Naive B cell (primary cell): ENCODE measurements at places on chromosomes 1 and 21.
A peak's percentile ranks its signal among the peaks of the same experiment; 100 is the strongest.

DNA sequence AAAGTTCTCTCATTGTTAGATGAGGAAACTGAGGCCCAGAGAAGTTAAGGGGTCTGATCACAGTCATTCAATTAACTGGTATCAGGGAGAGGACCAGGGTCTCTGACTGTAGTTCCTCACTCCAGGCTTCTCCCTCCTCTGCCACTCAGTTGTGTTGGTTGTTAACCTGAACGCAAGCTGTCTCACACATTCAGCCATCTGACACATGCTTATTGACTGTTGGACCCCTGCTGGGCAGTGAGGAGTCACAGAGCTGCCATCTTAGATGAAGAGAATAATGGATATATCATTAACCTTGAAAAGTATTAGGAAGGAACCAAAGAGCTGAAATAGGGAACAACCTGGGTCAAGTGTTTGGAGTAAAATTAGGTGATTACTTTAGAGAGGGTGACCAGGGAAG is 194.8 kb downstream of the ZZZ3 start:
- H3K4me1 ChIP-seq: no peaks in the 10 kb centered on the region
- H3K27ac ChIP-seq: no peak overlapping the region
- no peaks in the 10 kb centered on the region for H3K27me3 ChIP-seq
- DNase-seq: no peak
- no peak overlapping the region for H3K4me3 ChIP-seq

GRCh38 chr1:11188381-11188780 is 774 bp upstream of the ANGPTL7 start:
- H3K4me3 ChIP-seq: no peak overlapping the region
- DNase-seq: no peak
- H3K27me3 ChIP-seq: no peaks in the 10 kb centered on the region
- peaks cover 3% of the 10 kb centered on the region for H3K4me1 ChIP-seq

DNA sequence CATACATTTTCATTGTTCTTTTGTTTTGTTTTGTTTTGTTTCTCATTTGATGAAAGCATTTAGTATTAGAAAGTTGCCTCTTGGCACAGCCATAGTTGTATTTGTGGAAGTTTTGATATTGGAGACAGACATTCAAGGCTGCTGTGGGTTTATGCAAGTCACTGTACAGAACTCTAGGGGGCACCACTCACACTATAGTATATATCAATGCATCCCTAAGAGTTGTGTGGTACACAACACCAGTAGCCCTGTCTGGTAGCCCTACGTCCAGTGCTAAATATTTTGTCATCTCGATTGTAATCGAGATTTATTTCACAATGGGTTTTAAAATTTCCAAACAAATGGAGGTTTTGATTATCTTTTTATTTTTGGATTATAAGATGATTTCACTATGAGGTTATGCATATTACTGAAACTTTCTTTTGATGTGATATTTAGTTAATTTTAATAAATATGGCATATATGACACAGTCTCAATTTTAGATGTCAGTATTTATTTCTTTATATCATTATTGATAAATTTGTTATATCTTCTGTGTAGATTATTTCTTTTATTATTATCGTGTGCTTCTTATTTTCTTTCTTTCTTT is 112.2 kb downstream of the NR5A2 start:
- H3K27me3 ChIP-seq: no peaks in the 10 kb centered on the region
- H3K27ac ChIP-seq: no peak overlapping the region

DNA sequence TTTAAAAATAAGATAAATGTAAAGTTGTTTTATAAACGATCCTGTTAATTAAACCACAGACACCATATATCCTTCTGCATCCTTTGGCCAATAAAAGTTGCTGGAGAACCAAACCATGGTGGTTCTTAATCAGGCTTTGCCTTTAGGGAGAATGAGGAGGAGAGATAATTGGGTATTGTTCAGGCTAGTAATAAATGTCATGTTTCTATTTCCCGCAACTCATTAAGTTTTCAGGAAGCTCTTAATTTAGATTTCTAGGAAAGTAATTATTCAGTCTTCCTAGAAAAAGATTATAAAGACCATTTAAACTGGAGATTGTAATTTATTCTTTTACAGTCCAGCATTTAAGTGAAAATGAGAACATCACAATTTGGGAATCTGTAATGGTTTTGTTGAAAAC is 34.5 kb downstream of the RAB4A start:
- peaks cover 15% of the 10 kb centered on the region for H3K36me3 ChIP-seq
- no peak overlapping the region for H3K4me3 ChIP-seq
- no peaks in the 10 kb centered on the region for H3K27me3 ChIP-seq
- H3K4me1 ChIP-seq: no peaks in the 10 kb centered on the region
- no peak for DNase-seq

- H3K4me3 ChIP-seq: peak overlapping the region; percentile 46
- H3K4me1 ChIP-seq: peaks cover 88% of the 10 kb centered on the region
- no peak for DNase-seq
These were observed 7.6 kb downstream of the CNR2 start for GRCh38 chr1:23905461-23906025.

- no peak overlapping the region for H3K27ac ChIP-seq
- H3K36me3 ChIP-seq: no peaks in the 10 kb centered on the region
- H3K4me3 ChIP-seq: no peak overlapping the region
- no peak for DNase-seq
- H3K4me1 ChIP-seq: no peaks in the 10 kb centered on the region
These were observed 182.0 kb upstream of the C1orf87 start for GRCh38 chr1:60255565-60255964.

DNA sequence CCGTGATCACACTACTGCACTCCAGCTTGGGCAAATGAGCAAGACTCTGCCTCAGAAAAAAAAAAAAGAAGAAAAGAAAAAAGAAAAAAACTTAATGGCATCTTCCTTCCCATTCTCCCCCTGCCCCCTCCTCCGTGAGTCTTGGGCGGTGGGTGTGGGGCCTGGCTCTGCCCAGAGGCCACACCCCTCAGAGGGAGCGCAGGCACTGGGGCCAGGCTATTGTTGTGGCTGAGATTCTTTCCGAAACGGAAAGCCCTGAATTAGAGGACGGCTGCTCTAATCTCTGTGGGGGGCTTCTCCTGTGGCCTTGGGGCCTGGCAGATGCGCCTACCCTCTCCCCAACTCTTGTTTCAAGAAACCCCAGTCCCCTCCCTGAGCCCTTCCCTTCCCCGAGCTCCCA is 4.1 kb upstream of the FAM110D start:
- no peak for DNase-seq
- H3K27ac ChIP-seq: no peak overlapping the region
- no peak overlapping the region for H3K4me3 ChIP-seq
- H3K4me1 ChIP-seq: peaks cover 6% of the 10 kb centered on the region
- no peaks in the 10 kb centered on the region for H3K36me3 ChIP-seq

GRCh38 chr1:16152481-16153087 is 3.3 kb downstream of the EPHA2 start:
- no peaks in the 10 kb centered on the region for H3K36me3 ChIP-seq
- peaks cover 90% of the 10 kb centered on the region for H3K27me3 ChIP-seq
- no peak for DNase-seq
- H3K4me1 ChIP-seq: peaks cover 8% of the 10 kb centered on the region
- no peak overlapping the region for H3K4me3 ChIP-seq
- no peak overlapping the region for H3K27ac ChIP-seq

DNA sequence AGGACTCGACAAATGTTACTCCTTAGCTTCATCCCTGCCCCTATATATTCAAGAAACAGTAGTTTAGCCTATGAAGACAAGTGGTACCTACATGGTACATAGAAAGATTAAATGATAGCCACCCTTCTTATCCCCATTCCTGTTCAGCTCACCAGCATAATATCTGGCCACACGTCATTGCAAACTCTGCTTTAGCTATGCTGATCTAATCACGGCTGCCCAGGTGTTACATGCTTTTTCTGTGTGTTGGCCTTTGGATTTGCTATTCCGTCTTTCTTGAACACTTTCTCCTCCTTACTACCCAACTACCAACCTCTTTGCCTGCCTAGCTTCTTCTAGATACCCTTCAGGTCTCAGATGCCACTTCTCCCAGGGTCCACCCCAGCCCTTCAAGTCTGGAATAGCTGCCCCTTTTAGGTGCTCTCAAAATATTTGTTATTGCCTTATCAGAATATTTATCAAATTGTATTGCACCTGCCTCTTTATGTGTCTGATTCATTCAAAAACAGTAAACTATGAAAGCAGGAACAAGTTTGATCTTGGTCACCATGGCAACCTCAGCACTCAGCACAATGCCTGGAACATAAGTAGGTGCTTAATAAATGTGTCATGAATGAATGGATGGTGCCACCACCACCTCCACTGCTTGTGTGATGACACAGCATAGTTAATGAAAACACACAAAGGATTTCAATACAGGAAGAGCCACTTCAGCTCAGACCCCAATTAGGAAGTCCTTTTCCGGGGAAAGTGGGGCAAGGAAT is 11.4 kb upstream of the DNASE2B start:
- no peaks in the 10 kb centered on the region for H3K36me3 ChIP-seq
- no peak for DNase-seq
- no peak overlapping the region for H3K27ac ChIP-seq
- no peak overlapping the region for H3K4me3 ChIP-seq
- no peaks in the 10 kb centered on the region for H3K4me1 ChIP-seq

DNA sequence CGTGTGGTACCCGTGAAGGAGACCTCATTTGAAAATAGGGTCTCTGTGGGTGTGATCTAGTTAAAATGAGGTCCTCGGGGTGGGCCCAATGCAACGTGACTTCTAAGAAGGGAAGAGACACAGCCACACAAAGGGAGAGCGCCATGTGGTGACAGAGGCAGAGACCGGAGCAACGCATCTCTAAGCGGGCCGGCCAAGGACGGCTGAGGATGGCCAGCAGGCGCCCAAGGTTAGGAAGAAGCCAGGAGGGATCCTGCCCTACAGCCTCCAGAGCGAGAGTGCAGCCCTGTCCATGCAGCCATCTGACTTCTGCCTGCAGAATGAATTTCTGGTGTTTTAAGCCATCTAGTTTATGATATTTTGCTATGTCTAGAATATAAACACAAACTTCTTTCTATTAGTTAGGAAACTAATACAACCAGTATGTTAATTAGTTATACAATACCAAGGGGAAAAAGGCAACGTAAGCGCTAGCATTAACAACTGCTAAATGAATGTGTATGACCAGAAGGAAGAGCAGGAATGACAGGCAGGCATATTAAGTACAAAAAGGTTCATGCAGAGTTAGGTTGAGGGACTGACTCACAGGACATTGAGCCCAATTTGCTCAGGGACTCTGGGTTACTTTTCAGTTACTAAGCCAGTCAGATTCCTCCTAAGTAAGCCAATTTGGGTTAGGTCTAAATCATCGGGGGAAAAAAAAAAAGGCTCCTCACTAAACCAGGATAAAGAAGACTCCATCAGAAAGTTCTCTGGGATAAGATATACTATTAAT is 4.1 kb downstream of the CEP104 start:
- H3K27me3 ChIP-seq: no peaks in the 10 kb centered on the region
- H3K27ac ChIP-seq: peak overlapping the region; percentile 44
- H3K4me1 ChIP-seq: peaks cover 27% of the 10 kb centered on the region
- H3K4me3 ChIP-seq: no peak overlapping the region

DNA sequence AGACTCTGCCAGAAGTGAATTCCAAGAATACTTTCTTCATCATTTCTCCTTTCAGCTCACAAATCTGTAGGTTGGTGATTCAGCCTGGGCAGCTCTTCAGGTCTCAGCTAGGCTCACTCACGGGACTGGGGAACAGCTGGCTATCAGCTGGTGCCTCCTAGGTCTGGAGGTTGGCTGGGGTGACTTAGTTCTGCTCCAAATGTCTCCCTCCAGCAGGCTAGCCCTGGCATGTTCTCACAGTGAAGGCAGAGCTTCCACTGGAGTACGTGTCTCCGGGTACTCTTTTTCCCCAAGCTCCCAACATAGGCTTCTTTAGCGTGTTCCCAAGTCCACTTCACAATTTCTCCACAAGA is 12.5 kb upstream of the VAMP4 start:
- DNase-seq: no peak
- H3K4me3 ChIP-seq: no peak overlapping the region
- no peaks in the 10 kb centered on the region for H3K4me1 ChIP-seq
- H3K36me3 ChIP-seq: no peaks in the 10 kb centered on the region
- peaks cover 27% of the 10 kb centered on the region for H3K27me3 ChIP-seq

- DNase-seq: no peak
- H3K36me3 ChIP-seq: no peaks in the 10 kb centered on the region
- peaks cover 59% of the 10 kb centered on the region for H3K27me3 ChIP-seq
- H3K4me3 ChIP-seq: peak overlapping the region; percentile 2
- H3K4me1 ChIP-seq: peaks cover 8% of the 10 kb centered on the region
- H3K27ac ChIP-seq: no peak overlapping the region
These were observed 37.0 kb upstream of the KCNA10 start for GRCh38 chr1:110555807-110556470.

- H3K4me3 ChIP-seq: peak overlapping the region; percentile 20
- H3K36me3 ChIP-seq: no peaks in the 10 kb centered on the region
- H3K4me1 ChIP-seq: peaks cover 24% of the 10 kb centered on the region
- H3K27me3 ChIP-seq: peaks cover 42% of the 10 kb centered on the region
These were observed 1.5 kb downstream of the KIRREL1 start for GRCh38 chr1:157994704-157995582.

DNA sequence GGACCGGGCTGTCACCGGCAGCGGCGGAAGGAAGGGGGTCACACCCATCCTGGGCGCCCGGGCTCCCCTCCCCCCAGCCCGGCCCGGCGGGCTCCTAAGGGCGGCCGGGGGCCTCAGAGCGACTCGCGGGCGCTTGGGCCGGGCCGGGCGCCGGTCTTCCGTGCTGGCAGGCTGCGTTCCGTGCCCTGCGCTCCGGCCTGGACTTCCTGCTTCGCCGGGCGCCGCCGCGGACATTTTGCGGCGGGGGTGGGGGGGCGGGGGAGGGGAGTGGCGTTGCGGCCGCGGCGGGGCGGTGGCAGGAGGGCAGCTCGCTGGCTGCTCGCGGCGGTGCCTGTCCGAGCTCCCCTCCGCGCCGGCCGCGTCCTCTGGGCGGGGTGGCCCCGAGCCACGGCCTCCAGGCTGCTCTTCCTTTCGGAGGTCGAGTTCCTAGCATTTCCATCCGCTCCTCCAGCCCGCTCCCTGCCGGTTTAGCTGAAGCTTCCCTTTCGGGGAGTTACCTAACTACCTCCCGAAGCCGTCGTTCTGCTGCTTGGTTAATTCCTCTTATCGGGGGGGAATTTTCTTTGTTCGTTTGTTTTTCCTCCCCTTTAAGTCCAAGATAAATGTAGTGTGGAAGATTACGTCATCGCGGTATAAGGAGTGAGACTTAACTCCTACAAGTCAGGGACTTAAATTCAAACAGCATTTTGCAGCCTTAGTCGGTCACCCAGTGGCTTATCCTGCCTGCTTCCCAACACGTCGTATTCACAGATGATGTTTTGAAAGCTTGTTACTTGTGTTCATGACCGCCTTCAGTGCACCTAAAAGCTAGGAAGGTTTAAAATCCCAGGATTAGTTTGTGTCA is 730 bp downstream of the CDC42 start:
- H3K4me3 ChIP-seq: peak overlapping the region; percentile 96
- peaks cover 3% of the 10 kb centered on the region for H3K36me3 ChIP-seq
- no peaks in the 10 kb centered on the region for H3K27me3 ChIP-seq
- H3K4me1 ChIP-seq: peaks cover 58% of the 10 kb centered on the region
- peak; percentile 67 for DNase-seq
- peak overlapping the region; percentile 99 for H3K27ac ChIP-seq
